COR-L47 (cell line): ENCODE measurements at places on chromosomes 2 and 18.
A peak's percentile ranks its signal among the peaks of the same experiment; 100 is the strongest.

- peak; percentile 60 for DNase-seq
These were observed at the start of gene ACADL for GRCh38 chr2:210224941-210225672. Gene ACADL, minus strand, starts transcription at chr2:210225447. Its CDS starts 184 bp downstream, at chr2:210225263.

DNA sequence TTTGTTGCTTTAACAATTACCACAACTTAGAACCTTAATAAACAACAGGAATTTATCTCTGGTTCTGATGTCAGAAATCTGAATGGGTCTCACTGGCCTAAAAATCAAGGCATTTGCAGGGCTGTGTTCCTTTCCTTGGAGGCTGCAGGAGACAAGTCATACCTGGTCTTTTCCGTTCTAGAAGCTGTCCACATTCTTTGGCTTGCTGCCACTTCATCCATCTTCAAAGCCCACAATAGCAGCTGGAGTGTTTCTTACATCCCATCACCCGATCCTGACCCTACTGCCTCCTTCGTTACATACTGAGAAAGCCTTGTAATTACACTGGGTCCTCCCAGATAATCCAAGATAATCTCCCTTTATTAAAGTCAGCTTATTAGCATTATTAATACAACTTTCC is 18.1 kb downstream of the NETO1 start:
- no peak for DNase-seq

DNA sequence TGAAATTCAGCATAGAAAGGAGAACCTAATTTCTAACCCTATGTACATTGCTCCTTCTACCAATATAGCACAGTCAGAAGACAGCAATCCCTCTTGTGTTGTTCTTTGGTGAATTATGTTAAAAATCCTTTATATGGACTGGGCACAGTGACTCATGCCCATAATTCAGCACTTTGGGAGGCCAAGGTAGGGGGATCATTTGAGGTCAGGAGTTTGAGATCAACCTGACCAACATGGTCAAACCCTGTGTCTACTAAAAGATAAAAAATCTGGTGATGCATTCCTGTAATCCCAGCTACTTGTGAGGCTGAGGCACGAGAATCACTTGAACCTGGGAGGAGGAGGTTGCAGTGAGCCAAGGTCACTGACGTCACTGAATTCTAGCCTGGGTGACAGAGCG is 195.6 kb downstream of the TMX3 start:
- DNase-seq = no peak

DNA sequence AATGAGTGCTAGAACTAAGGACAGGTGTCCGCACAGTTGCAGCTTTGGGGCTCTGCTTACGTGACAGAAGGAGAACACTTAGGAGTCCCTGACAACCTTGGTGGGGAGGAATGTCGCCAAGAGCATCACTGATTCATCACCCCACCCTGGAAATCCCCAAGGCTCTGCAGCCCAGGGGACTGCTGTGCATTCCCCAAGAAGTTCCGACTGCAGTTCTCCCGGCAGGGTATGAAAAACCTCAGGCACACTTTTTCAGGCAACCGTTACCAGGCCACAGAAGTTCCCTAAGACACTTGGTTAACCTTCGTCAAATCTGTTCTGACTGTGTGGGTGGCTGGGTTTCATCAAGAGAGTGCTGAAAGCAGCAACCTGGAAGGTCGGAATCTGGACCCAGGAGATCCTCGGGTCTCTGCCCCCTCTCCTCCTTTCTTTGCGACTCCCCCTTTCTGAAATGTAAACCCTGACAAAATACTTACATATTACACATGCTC is 192.1 kb upstream of the CXCR4 start:
- DNase-seq = no peak

DNA sequence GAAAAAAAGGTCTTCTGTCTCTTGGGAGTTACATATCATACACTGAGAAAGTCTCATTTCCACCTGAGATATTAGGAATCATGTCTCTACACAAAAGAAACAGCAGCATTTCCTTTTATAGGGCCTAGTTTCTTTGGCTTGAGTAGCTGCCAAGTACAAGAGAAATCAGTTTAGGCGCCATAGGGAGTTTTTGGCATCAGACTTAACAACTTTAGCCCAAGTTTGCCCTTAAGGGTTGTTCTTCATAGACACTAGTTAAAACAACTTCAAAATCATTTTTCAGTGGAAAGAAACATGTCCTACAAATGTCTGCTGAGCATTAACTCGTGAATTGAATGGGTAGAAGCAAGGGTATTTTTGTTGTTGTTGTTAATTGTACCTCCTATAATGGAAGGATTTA is 587.0 kb upstream of the DSEL start:
- no peak for DNase-seq

- DNase-seq = no peak
These were observed 35.6 kb downstream of the UBR3 start for GRCh38 chr2:169862816-169863215.

DNA sequence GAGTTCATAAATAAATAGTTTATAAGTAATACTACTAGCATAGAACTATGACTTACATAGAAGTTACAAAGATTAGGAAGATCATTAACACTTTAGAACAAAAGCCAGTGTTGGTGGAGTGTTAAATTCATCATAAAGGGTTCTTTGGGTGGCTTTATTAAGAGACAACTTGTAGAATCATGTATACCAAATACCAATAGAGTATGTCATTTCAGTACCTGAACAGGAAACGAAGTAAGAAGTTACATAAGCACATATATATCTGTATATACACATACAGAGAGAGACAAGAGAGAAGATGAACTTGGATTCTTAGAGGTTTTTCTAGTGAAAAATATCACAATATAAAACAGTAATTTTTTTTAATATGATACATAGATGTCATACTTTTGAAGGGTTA is 82.5 kb upstream of the OTX1 start:
- no peak for DNase-seq

GRCh38 chr2:234702731-234703225 is 205.9 kb upstream of the ARL4C start:
- DNase-seq = no peak

GRCh38 chr2:126858991-126859390 is 39.7 kb upstream of the TEX51 start:
- DNase-seq = no peak

DNA sequence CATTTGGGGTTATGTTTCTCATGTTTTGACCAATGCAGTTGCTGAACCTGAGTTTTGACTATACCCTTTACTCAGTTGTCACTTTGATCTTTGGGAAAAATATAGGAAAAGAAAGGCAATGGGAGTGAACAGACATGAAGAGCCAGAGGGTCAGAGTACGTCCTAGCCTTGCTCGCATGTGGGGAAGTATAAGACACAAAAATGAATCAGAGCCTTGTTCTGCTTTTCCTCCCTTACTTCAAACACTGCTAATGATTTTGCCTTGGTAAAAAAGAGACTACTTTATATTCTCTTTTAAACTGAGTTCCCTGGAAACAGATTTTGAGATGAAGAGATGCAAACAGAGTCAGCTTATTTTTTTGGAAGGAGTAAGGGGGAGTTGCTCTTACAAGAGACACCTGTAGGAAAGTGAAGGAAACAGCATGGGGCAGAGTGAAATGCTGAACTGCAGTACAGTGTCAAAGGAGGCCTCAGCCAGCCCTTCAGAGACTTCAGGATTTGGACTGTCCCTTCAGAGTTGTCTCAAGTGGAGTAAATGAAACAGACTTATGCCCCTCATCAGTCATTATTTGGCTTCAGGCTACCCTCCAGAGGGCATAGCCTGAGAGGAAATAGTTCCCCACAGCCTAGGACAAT is 11.1 kb upstream of the FAP start:
- no peak for DNase-seq

DNA sequence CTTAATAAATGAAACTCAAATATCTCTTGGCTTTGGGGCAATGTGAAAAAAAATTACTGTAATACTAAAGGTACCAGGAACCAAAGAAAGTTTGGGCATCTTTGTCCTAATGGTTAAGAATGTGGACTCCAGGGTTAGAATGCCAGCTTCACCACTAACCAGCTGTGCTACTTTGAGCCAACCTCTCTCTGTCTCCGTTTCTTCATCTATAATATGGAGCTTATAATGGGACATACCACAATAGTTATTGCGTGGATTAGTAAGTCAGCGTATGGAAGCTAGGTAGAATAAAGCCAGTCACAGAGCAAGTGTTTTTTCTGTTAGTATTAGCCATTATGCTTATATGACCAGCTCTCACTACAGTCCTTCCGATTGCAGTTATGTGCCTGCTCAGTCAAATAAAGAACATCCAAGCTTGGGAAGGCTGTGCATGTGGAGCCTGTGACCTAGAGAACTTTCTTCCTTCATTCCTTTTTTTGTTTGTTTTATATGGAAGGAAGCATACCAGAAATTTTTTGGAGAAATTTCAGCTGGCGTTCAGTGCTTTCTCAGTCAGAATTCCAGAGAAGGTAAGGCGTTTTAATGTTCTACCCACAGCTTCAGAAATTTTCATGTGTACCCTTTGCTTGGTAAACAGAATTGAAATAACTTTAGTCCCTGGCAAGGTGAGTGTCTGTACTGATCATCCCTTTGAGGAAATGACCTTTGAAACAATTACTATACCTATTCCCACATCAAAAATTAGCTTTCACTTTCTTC is 114.0 kb upstream of the RND3 start:
- no peak for DNase-seq

GRCh38 chr2:34547900-34548299 is 948.8 kb upstream of the FAM98A start:
- DNase-seq = no peak

GRCh38 chr2:64470766-64471295 is 16.9 kb downstream of the LGALSL start:
- peak; percentile 27 for DNase-seq

- no peak for DNase-seq
These were observed 58.1 kb downstream of the RELCH start for GRCh38 chr18:62245177-62245576.

GRCh38 chr2:2114707-2115245 is 216.3 kb downstream of the MYT1L start:
- DNase-seq = no peak

- no peak for DNase-seq
These were observed 34.4 kb upstream of the DSG3 start for GRCh38 chr18:31413137-31413536.

DNA sequence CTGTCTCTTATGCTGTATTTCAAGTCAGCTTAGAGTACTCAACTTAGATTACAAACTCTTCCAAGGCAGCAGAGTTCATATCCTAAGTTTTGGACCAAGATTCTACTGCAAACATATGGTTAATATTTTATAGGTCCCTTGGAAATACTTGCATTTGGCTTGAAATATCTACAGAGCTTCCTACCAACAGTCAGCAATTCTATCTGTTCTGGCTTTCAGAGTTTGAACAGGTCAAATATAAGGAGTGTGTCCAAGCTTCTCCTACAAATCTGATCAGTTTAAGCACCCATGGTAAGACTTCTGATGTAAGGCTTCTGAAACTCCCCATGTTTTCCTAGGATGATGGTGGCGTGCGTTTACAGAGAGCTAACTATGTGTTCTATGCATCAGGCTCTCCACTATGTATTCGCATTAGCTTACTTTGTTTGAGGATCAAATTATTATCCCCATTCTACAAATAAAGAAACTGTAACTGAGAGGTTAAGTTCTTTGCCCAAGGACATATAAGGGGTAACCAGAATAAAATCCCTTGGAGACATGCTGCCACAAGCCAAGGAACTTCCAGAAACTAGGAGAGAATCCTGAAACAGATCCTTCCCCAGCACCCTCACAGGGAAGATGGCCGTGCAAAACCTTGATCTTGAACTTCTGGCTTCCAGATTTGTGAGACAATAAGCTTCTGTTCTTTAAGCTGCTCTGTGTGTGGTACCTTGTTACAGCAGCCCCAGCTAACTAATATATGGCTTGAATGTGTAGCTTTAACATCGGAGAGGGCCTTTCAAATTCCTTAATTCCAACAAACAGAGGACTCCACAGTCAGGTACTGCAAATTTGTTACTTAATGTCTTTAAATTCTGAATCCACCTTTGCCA is 55.1 kb downstream of the ATP8B1 start:
- no peak for DNase-seq

- DNase-seq = no peak
These were observed 122.6 kb upstream of the UGP2 start for GRCh38 chr2:63719052-63719451.

GRCh38 chr2:119367472-119368099 is 809 bp downstream of the DBI start:
- DNase-seq = peak; percentile 17

DNA sequence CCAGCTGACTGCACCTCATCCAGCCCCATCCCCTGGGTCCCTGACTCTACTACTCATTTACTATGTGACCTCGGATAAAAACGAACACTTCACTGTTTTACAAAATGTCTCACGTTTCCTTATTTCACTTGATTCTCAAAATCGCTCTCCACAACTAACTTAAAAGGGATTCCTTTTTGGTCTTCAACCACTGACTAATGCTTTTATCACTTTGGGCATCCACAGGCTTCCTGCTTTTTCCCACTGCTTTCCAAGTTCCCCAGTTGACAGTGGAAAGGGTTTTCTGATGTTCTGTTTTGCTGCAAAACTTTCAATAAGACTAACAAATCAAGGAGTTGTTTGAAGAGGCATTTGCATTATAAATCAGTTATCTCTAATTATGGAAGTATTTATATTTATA is 24.1 kb downstream of the EIF2AK3 start:
- DNase-seq = no peak

GRCh38 chr18:77249569-77250500 is at the start of gene GALR1:
Gene GALR1, plus strand, starts transcription at chr18:77249848. Its CDS starts 701 bp downstream, at chr18:77250549.
- DNase-seq = peak; percentile 65

DNA sequence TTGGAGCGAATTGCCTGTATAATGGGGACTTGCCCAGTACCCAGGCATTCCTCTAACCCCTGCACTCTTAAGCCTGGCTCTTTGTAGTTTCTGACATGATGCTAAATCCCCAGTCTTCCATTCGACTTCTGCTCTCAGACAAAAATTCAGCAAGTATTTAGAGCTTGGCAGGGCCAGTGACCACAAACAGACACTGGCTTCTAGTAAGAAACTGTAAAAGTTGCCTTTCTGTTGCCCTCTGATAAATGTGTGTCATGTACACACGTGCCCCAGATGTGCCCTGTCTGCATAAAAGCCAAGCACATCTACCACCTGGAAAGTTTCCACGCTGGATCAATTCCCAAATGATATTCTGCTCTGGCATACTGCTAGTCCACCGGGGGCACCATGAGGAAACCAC is 18.0 kb downstream of the PAX3 start:
- DNase-seq = no peak

DNA sequence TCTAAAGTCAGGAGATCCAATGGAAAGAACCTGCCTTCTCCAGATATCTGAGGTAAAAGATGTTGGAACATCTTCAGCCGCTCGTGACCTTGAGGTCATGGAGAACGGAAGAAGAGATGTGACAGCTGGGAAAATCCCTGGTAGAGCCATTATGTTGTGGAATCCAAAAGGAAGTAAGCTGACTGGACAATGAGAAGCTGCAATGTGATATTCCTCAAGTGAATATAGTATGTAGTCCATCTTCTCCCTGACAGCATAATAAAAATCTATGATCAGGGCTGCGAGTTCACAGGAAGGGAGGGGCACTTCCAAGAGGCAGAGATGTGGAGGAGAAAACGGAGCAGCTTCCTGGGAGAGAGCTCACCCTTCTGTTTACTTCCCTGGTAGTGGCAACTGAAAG is 201.0 kb upstream of the SP5 start:
- no peak for DNase-seq
